ENCODE measurements at places on chromosomes 4 and X.
A peak's percentile ranks its signal among the peaks of the same experiment; 100 is the strongest.

DNA sequence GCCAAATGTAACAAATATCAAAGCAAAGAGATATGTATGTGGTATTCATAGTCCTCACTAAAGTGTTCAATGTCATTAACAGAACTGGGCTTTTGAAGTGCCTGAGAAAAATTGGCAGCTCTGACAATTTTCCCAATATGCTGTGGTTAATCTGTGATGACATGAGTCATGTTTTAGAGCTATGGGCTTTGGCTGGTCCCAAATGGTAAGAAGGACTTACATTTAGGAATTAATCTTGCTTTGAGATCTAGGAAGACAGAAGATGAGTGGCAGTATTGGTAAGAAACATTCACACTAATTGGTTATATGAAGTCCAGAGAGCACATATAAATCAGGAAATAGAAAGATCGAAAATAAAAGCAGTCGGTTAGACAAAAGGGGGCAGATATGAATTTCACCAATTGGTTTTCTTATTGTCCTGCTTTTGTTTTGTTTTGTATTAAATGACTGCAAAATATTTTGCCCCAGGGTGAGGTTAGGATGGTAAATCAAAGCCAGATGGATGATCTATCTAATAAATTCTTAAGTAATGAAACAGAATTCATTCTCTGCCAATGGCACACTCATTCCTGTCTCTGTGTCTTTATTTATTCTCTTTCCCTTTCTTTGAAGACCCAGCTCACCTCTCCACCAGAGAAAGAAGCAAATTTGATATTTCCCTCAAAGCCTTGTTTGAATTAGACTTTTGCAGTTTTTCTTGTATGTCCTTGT, 993.1 kb downstream of the RPA4 start:
- DNase-seq, result no peak

DNA sequence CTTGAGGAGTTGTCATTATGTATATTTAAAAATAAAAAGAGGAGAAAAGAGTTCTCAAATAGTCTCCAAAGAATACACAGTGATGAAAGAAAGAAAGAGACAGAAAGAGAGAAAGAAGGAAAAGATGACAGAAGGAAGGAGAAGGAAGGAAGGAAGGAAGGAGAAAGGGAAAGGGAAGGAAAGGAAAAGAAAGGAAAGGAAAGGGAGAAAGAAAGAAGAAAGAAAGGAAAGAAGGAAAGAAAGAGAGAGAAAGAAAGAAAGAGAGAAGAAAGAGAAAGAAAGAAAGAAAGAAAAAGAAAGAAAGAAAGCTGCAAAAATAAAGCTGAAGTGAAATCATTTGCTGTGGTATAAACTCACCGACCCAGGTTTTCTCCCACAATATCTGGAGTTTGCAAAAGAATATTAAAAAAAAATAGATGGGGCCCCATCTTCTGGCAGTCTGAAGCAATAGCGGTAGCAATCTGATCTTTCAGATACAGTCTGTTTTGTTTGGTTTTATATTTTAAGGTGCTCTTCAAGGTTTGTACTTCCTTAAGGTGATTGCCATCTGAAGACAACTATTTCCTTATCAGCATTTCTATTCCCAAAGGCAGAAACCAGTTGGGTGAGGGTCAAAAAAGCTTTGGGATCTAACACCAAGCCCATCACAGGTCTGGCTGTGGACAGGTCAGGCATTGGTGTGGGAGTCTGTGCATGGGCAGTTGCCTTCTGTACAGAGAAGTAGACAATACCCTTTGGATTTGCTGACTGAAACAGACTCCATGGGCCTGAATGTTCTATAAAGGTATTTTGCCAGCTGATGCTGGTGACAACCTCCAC, 160.4 kb downstream of the CPEB2 start:
- no peak for DNase-seq

GRCh38 chr4:110970642-110971041, 347.8 kb upstream of the PITX2 start:
- no peak for DNase-seq

DNA sequence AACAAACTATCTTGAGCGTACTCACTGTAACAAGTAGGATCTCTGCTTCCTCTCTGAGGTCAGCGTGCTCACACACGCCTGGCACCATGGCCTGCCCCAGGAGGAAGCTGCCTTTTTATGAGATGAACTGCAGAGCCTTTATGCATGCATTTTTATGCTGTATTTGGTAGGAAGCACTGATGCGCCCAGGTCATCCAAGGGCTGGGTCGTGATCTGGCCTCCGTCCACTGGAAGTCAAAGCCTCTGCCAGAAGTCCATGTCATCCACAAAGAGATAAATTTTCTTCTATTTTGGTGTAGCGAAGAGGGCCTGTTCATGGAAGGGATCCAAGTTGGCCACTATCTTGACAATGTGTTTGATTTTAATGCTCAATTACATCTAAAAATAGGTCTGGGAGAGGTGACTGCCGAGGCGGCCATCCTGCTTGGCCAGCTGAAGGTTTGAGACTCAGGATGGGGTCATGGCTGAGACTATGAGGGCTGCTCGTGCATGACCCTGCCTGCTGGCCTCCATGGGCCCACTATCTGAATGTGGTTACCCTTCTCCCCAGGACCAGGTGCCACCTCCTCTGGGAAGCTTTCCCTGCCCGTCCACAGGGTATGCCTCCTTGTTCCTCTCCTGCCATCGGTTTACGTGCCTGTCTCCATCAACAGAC, 50.3 kb downstream of the HTRA3 start:
- DNase-seq, result no peak

DNA sequence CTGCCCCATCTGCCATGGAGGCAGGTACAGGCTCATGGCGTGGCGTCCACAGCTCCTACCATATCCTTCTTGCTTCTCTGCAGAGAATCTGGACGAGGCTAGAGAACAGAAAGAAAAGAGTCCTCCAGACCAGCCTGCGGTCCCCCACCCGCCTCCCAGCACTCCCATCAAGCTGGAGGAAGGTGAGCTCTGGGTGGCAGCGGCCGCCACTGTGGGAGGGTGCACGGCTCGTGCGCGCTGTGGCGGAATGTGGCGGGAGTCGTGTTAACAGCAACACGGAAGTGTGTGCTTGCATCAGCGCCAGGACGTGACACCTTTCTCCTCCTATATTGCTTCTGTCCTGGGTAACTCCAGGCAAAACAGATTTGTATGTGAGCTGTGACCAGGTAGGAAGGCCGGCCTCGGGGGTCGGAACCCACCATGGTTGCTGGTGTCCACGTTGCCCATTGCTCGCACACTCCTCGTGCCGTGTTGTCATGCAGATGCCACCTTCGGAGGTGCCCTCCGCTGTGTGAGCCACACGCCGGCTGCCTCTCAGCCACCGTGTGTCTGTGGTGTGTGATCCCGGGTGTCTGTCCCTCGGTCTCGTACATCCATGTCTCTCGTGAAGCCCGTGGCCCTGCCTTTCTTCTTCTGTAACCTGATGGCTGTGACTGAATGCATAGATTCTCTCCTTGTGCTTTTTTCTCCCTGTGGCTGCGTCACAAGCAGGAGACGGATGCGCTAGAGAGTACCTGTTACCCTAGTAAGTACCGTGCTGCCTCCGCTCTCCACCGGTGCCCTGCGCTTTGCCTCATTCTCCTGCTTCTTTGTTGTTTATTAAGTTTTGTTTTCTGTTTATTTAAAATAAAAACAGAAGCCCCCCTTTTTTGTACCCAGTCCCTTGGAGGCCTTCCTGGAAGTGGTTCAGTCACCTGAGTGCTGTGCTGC, 37.0 kb downstream of the NOP14 start:
- DNase-seq, result no peak

- no peak for DNase-seq
These were observed 60.5 kb upstream of the PGRMC2 start for GRCh38 chr4:128347930-128348660.

DNA sequence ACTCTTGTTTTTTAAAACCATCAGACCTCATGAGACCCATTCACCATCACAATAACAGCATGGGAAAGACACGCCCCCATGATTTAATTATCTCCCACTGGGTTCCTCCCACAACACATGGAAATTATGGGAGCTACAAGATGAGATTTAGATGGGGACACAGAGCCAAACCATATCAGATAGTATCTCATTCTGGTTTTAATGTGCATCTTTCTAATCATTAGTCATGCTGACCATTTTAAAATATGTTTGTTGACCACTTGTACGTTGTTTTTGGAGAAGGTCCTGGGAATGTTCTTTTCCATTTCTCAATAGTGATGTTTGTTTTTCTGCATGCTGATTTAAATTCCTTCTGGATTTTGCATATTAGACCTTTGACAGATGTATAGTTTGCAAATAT, 119.0 kb downstream of the RTL3 start:
- no peak for DNase-seq

DNA sequence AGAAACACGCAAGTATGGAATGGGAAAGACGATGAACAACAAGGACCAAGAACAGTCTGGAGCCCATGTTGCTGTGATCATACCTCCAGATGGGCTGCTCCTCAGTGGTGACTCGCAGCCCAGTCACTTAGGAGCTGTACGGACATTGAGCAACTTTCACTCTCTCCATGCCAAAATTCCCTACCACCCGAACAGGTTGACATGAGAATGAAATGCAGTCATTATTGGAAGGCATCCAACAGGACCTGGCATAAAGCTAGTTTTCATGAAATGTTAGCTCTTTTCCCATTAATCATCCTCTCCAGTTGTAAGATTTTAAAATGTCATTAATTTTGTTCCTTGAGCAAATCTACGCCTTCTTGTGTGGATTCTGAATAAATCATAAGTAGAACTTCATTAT, 82.7 kb upstream of the GPM6B start:
- no peak for DNase-seq

GRCh38 chrX:153906126-153906917, 1.8 kb downstream of the AVPR2 start:
- no peak for DNase-seq

GRCh38 chrX:102085706-102086105, 39.8 kb upstream of the TCEAL2 start:
- DNase-seq, result no peak

DNA sequence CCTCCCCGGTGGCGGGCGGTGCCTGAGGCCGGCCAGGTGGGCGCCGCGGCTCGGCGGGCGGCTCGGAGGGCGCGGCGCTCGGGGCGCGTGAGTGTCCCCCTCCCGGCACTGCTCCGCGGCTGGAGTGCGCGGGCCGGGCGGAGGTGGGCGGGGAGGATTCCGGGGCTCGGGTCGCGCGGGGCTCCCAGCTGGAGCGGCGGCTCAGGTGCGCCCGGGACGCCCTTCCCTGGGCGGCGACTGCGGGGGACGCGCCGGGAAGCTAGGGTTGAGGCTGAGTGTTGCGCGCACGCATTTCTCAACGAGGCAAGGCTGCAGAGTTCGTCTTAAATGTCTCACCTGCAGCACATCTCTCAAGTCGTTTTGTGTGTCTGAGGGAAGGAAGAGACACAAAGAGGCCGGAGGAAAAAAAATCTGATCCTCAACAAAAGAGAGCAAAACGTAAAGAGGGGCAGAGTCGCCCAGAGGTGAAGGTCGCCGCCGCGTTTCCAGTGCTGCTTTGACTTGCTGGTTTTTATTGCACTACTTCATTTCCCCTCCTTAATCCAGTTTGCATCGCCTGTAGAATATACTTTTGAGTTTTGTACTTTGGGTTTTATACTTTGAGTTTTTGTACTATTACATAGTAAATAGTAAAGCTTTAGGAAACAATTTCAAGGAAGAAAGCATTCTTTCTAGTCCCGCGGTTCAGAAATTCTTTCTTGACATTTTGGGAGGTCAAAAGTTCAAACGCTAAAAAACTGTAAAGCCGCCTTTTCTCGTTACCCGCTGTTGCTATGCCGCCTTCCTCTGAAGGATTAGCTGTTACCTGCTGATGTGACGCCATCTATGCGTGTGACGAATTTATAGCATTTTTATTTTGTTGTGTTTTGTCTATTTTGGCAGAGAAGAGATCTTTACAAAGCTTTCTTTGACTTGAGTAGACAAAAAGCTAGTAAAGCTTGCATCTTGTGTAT, 106.5 kb upstream of the STOX2 start:
- DNase-seq, result no peak

DNA sequence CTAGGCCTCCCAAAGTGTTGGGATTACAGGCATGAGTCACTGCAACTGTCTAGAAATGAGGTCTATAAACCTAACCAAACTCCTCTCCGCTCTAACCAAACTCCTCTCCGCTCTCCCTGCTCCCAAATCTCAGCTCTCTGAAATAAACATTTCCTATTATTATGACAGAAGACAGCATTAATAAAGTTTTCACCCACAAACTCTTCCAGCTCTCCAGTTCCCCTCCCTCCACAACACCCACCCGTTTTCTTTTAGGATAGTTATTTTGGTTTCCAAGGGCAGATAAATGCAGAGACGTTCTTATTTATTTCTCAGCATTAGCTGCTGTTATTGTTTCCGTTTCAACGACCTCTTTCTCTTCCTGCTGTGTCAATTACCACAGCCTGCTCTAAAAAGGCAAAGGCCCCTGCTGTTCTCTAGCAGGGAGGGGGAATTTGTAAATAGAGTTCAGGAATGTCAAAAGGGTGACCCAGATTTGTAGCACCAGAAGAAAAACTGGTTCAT, 13.3 kb upstream of the SCD5 start:
- no peak for DNase-seq

GRCh38 chrX:13647709-13648212, 5.2 kb upstream of the TCEANC start:
- no peak for DNase-seq

- DNase-seq, result no peak
These were observed 107.2 kb downstream of the SPRY1 start for GRCh38 chr4:123503698-123504363.

GRCh38 chr4:138663883-138664282, 351.7 kb upstream of the NOCT start:
- DNase-seq, result no peak

DNA sequence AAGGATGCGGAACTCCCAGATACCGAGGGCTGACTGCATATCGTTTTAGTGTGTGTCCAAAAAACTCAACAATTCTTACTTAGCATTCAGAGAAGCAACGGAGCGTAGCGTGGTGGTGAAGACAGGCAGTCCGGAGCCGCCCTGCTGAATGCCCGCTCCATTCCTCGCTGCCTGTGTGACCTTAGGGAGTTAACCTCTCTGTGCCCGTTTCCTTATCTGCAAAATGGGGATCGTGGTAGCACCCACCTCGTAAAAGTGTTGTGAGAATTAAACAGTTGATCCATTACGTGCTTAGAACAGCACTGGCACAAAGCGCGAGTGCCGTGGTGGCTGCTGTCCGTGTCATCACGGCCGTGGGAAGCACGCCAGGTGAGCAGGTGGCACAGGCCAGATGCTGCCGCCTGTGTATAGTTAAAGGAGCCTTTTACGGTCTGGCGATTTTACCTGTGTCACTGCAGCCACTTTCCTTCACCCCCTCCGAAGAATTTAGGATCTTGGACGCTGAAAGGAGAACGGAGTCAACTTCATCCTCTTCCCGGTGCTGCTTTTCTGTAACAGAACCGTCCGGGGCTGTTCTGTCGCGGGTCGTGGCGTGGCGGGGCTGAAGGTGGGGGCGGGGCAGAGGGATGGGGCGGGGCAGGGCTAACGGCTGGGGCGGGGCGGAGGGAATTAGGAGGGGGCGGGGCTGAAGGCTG, 885 bp downstream of the CCDC110 start:
- DNase-seq, result peak; percentile 10

- DNase-seq, result no peak
These were observed 64.3 kb upstream of the GABRE start for GRCh38 chrX:152038804-152039203.

GRCh38 chrX:27575565-27575964, 14.6 kb upstream of the DCAF8L2 start:
- DNase-seq, result no peak

- no peak for DNase-seq
These were observed 689 bp upstream of the OGT start for GRCh38 chrX:71532078-71532752.

Data from activated CD8-positive, alpha-beta memory T cell treated with anti-CD3 and anti-CD28 coated beads for 48 hours (primary cell).